NCI-H460 (cell line): ENCODE measurements at places on chromosomes 4 and X.
A peak's percentile ranks its signal among the peaks of the same experiment; 100 is the strongest.

DNA sequence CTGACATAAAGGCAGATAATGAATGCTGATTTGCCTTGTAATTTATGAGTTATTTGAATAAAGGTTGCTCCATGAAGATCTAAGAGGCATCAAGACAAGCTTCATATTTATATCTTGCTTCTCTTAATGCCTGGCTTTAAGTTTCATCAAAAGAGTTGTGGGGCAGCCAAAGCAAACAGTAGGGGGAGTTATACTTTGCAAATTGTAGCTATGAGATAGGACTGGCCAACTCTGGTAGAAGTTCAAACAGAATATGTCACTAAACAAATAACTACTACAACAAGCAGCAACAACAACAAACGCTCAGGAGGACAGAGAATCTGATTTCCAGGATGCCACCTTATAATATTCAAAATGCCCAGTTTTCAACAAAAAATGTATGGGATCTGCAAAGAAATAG, 69.1 kb upstream of the PLAC1 start:
- peak; percentile 26 for DNase-seq

DNA sequence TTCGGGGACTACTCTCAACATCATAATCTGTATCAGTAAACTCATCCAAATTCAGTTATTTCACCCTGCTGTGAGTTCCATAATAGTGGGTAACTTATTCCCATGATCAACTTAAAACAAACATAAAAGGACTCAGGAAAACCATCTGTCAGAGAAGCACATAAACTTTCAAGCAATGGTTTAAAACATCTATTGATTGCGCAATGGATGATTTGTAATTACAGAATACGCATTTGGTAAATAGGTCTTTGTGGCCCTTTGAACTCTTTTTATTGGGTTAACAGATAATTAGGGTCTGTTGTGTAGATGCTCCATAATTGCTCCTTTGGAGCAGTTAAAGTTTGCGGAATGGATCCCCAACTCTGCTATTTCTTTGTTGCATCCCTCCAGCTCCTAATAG, 115.3 kb downstream of the KIT start:
- no peak for DNase-seq

- DNase-seq = no peak
Measured at GRCh38 chr4:23323436-23323835, 566.4 kb downstream of the PPARGC1A start.

DNA sequence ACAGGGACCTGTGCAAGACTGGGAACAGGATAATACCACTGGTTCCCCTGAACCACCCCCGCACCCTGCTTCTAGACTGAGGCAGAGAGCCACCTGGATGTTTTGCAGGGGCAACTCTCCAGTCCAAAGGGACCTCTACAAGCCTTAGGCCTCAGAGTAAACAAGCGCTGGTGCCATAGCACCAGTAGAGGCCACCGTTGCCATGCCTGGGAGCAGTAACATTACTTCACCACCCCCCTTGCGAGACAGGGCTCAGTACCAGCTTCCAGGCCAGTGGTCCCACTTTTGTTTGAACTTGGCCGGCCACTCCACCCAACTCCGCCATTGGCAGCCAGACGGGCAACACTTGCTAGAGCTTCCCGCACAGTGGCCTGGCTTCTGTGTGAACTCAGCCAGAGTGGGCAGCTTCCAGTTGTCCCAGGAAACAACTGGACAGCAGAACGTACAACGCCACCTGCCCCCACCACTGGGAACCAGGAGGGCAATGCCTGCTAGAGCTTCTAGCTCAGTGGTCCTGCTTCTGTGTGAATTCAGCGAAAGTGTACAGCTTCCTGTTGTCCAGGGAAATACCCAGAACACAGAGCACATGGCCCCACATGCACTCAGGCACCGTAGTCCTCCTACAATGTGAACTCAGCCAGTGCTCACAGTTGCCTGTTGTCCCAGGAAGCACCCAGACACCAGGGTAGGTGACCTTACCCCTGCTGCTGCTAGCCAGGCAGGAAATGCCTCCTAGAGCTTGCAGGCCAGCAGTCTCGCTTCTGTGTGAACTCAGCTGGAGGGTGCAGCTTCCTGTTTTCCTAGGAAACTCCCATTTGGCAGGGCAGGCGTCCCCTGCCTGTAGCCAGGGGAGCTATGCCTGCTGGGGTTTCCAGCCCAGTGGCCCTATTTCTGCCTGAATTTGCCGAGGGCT, 39.9 kb upstream of the PCDH19 start:
- DNase-seq = peak; percentile 0

DNA sequence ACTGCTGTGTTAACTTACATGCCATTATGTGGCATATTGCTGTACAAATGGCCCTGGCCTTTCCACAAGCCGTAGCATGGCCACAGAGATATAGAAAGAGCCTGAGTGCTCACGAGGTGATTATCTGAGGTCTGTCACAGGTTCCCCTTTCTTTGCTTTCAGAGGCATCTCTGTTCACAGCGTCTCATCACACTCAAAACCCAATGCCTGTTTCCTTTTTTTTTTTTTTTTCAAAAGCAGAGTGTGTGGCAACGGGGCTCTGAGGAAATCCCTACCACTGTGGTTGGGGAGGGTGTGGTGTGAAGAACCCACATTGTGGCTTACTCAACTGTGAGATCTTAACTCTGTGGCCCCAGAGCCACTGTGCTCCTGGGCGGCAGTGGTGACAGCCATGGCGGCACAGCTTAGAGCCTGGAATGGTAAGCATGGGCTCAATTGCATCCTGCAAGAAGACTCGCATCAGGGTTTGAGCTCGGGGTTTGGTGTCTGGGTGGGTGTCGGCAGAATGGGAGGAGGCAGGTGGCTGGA, 30.8 kb downstream of the RTL5 start:
- no peak for DNase-seq

DNA sequence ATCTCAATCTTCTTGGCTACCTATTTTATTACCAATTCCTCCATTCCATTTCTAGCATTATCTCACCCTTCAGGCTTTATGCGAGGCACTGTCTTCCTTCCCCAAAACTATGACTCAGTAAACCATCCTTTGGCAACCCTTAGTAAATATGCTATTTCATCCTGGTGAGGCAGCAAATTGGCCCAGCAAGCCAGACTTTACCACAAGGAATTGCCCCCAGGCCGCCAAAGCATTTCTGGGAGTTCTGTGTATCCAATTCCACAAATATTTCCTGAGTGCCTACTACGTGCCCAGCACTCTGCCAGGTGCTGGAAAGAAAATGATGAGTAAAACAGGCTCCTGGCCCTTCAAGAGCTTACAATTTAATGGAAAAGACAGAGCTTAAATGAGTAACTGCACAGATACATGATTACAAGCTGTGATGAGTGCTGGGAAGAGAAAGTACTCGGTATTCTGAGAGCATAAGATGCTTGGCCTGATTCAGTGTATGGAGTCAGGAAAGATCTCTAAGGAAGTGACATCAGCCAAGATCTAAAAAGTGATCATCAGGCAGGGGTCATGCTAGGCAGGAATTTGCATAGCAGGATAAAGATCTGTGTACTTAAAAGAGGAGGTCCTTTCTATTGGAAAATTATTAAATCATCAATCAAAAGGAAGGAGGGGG, 193.8 kb downstream of the ADAMTS3 start:
- no peak for DNase-seq
